ENCODE measurements at places on chromosomes 4 and X.

DNA sequence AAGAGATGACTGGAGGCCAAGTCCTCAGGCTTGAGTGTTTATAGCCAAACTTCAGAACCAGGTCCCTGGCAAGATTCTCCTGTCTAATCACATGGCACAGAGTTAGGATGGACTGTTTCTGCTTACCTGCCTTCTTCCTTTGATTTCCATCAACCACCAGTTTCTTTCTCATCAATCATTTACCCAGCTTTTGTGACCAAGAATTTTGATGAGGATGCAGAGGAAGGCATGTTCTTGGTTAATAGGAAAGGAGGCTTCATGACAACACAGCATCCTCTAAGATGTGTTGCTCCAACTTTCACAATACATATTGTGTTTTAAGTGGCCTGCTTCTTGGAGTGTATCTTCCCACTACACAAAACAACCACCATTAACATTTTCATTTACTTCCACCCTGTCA lies 65.3 kb downstream of the NFKB1 start:
- no peak for DNase-seq

DNA sequence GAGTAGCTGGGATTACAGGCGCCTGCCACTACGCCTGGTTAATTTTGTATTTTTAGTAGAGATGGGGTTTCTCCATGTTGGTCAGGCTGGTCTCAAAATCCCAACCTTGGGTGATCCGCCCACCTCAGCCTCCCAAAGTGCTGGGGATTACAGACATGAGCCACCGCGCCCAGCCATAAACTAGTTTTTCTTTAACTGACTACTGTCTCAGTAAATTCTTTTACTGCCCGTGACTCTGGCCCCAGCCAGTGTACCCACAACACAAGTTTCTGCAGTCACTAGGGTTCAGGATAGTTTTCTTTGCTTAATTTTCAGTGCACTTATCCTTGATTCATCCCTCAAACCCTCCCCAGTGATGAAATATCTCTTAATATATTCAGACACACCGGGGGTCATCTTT lies 8.3 kb downstream of the SHROOM2 start:
- no peak for DNase-seq

DNA sequence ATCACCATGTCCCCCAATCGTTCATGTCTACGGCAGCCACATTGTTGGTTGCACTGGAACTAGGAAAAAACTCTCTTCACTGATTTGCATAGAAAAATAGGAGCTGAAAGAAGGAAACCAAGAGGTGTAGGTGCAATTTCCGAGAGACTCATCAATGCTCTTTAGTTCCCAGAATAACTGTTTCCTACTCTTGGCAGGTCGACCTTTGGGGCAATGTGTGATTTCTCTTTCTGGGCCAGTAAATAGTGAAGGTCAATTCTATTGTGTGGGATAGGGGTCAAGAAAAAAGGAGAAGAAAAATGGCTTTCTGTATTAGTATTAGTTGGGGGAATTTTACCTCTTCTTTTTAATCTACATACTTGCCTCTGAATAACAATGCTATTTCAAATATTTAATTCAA lies 55.9 kb upstream of the PDE5A start:
- DNase-seq, result no peak

DNA sequence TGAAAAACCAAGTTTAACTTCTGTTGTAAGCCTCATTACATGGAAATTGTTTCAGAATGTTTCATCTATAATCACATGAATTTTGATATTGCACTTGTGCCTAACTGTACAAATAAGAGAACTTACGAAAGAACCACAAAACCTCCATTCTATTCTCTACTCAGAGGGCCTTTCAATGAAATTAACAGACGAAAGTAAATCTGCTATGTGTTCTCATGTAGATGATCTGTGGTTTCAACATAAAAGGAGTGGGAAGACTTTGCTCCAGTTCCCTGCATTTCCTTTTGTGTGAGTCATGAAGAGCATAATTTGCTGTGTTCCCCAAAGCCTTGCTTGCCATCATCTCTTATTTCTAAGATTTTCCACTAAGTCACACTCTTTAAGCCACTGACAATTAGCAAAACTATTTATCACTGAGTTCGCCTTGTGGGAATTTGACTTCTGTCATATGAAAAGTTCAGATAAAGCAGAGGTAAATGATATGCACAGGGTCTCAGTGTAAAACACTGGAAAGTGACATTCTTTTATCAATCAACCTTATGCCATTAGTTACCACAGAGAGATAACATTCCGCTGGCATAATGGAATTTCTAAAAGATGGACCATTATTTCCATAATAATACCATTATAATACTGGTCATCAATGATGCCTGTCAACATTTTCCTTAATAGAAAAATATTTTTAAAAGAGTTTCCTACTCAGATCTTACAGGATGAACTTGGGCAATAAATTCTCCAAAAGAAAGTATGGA lies 329.8 kb downstream of the NR3C2 start:
- no peak for DNase-seq

DNA sequence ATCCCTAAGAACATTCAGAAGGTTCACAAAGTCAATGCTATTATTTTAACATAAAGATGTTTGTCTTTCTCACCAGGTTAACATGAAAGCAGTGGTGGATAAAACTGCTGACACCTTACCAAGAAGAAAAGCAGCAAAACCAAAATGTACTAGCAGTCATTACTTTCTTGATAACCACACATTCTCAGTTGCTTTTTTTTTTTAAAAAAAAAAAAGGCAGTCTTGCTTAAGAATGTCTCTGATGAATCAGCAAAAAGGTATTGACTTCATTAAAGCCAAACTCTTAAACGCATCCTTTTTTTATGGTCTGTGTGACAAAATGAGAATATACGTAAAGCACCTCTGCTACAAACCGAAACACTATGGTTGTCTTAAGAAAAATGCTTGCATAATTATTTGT lies 31.9 kb downstream of the CDKL2 start:
- DNase-seq, result no peak

DNA sequence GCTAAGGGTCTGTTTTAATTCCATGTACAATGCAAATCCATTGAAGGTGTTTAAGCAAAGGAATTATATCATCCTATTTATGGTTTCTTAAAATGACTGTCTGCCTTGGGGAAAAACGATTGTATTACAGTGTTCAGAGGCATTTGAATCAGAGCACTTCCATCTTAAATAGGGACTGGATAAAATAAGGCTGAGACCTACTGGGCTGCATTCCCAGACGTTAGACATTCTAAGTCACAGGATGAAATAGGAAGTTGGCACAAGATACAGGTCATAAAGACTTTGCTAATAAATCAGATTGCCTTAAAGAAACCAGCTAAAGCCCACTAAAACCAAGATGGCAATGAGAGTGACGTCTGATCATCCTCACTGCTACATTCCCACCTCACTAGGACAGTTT lies 1167.2 kb upstream of the PABPC4L start:
- no peak for DNase-seq

DNA sequence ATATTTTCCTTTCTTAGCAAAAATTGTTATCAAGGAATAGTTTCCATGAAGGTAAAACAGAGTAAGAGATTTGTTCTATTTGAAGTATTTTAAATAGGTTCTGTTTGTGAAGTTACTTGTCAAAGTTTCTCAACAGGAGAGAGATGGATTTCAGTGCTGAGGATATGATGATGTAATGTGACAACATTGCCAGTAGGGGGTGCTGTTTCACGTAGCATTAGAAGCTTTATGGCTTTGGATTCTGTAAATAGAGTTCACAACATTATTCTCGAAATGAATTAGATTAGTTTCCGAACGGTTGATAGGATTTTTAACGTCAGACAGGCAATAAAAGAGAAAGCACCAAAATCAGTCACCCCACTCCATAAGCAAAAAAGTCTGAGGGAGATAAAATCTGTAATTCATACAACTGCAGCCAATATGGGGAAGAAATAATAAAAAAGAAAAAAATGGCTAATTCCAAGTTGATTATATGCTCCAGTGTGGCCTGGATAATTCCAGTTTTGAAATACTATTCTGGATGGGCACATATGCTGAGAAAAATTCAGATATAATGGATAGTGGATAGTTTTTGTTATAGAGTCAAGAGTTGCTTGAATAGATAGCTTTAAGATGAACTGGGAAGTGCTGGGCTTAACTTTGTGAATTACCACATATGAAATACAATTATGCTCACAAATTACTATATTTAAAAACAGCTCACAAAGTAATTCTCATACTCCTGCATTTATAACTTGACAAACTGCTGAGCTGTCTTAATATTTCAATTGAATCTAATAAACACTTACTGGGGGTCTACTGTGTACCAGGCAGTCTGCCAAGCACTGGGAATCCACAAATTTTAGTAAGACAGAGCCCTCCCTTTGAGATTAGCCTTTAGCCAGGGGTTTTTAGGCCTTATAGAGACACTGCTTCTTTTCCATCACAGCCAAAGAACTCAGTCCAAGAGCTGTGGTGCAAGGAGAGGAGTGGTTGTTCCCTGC lies 109.1 kb downstream of the GPAT3 start:
- DNase-seq, result peak; percentile 30

- no peak for DNase-seq
Measured at GRCh38 chr4:111546881-111547280, 598.4 kb upstream of the FAM241A start.

DNA sequence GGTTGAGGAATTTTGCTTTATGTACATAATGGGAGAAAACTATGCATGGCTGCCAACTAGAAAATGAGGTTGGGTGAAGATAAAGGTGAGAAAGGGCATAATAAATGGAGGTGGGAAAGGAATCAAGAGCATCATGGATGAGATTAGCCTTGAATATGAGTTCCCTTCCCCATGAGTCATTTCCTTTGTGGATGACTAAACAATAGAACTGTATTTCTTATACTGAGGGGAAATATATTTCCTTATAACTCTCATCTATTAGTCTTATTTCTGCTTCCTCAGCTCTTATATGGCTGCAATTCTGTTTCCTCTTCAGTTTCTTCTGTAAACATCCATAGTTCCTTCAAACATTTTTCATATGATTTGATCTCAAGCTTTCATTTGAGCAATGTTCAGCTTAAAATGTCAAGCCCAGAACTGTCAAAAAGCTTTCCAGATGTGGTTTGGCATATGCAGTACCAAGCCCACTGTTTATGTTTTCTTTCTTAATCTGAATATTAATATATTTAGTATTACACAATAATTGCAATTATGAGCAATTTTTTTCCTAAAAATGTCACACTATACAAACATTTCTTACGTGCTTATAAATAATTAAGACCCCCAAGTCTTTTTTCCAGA lies 100.7 kb upstream of the GRPR start:
- DNase-seq, result no peak

- DNase-seq, result no peak
Measured at GRCh38 chrX:37813570-37813969, 33.7 kb downstream of the CYBB start.
